ENCODE measurements at places on chromosomes 3 and 15. TPM values are rescaled to one million over a fixed set of nuclear protein-coding genes. Genes with fewer than 3 reads are reported as not detected.

XCR1 gene
- 0.14 TPM for total RNA-seq

ZNF35 gene
- 1.00 TPM for total RNA-seq

RAB7A gene
- 113 TPM for total RNA-seq

CX3CR1 gene
- not detected for total RNA-seq

CCR5 gene
- total RNA-seq: 1.1 TPM

CCK gene
- 2.2 TPM for total RNA-seq

THSD4 gene
- 56.0 TPM for total RNA-seq

ZBTB47 gene
- 44.1 TPM for total RNA-seq

C3orf52 gene
- 26.9 TPM for total RNA-seq

PYGO1 gene
- 2.3 TPM for total RNA-seq

ECE2 gene
- not detected for total RNA-seq

DPPA2 gene
- total RNA-seq: not detected

CYP8B1 gene
- total RNA-seq: not detected

ZPLD1 gene
- total RNA-seq: not detected

OR5K4 gene
- not detected for total RNA-seq

MKRN3 gene
- total RNA-seq: 3.2 TPM

ALPK3 gene
- 1.1 TPM for total RNA-seq

SCN11A gene
- total RNA-seq: 0.27 TPM
